ENCODE measurements at places on chromosomes 16 and 17.
A peak's percentile ranks its signal among the peaks of the same experiment; 100 is the strongest.

DNA sequence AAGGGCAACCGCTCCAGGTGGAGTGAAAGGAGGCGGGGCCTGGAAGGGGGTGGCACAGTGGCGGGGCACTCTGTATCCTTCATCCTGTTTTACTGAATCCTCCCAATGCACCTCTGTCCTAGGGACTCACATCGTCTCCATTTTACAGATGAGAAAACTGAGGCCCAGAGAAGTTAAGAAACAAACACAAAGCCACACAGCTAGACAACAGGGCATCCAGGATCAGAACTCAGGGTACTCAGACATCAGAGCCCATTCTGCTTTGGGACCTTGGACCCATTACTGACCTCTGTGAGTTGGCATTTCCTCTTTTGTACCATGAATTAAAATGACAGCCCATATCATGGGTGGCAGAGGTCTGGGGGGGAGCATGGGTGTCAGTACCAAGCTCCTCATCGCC is 129.2 kb downstream of the CPPED1 start:
- no peak for DNase-seq

- DNase-seq = no peak
Measured at GRCh38 chr16:52384378-52384777, 162.6 kb downstream of the TOX3 start.

GRCh38 chr16:29819506-29819905 is 756 bp upstream of the MVP start:
- DNase-seq = no peak

DNA sequence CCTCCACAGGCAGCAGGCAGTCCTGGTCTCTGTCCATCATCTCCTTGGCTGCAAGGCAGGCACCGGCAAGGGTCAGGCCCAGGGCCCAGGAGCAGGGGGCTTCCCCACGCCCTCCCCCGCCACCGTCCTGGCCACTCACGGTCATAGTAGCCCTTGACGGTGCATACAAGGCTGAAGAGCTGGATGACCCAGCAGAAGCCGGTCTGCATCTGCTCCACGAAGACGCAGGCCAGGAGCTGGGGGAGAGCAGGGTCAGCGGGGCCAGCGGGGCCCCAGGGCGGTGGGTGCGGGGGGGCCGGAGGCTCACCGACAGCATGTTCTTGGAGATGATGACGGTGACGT is 20.1 kb downstream of the CTU2 start:
- DNase-seq = no peak

DNA sequence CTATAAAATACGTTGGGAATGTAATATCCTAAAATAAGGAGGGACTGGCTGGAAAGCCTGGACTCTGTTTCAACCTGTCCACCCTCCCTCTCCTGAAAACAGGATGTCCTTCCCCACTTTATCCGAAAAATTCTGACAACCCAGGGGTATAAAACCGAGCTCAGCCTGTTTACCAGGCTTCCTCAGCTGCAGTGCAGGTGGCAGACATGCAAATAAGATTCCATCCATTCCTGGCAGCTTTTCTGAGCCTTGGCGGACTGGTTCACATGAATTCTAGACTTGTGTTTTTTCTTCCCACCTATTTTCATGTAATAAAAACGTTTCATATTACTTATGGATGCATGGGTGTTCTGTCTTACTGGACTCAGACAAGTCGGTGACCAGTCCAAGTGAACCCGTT is 479.3 kb downstream of the KCNJ18 start:
- DNase-seq = no peak

DNA sequence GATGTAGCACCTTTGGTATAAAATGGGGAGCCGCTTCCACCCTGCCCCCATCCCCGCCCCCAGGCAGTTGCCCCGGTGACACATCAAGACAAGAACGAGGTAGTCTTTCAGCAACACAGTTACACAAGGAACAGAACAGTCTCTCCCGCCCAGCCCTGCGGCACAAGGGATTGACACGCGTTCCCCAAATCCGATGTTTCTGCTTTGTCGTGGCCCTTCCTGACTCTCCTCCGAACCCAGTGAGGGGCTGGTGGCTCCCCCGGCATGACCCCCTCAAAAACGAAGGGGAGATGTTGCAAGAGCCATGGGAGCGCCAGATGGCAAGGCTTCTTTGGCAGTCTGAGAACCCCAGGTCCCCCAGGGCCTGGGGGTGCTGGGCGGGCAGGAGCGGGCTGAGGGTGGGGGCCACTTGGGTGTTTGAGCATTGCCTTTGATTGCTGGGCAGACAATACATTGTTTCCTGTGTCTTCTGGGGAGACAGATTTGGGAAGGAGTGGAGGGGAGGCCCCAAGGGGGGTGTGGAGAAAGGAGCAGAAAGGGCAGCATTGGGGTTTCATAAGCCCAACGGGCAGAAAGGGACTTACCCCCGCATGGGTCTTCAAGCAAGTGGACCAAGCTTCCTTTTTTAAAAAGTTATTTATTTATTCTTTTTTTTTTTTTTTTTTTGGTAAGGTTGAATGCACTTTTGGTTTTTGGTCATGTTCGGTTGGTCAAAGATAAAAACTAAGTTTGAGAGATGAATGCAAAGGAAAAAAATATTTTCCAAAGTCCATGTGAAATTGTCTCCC is 16.6 kb downstream of the COL1A1 start:
- DNase-seq = peak; percentile 91

- no peak for DNase-seq
Measured at GRCh38 chr16:76441876-76442275, 164.7 kb downstream of the CNTNAP4 start.

DNA sequence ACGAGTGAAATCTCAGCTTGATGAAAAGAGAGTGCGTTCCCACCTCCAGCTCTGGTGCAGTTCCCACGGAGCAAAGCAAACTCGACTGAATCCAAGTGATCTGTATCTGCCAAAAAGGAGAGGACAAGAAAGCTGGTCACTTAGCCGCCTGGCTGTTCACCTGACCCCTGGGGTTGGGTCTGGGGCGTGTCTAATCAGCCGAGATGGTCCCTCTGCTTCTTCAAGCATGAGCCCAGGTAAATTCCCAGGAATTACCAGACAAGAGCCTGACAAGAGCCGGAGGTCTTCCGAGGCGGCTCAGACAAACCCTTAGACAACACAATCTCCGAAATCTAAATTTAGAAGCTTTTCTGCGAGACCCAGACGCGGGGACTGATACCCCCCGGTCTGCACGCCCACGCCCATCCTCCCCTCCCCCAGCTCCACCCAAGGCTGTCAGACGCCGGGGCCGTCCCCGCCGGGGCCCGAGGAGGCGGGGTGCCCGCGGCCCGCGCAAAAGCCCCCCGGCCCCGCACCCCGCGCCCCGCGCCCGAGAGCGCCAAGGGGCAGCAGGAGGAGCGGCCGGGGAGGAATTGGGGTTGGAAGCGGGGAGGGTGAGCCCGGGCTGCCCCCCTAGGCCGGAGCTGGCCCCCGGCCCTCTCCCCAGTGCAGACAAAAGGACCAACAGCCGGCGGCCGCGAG is 674 bp downstream of the ZNF821 start:
- no peak for DNase-seq

DNA sequence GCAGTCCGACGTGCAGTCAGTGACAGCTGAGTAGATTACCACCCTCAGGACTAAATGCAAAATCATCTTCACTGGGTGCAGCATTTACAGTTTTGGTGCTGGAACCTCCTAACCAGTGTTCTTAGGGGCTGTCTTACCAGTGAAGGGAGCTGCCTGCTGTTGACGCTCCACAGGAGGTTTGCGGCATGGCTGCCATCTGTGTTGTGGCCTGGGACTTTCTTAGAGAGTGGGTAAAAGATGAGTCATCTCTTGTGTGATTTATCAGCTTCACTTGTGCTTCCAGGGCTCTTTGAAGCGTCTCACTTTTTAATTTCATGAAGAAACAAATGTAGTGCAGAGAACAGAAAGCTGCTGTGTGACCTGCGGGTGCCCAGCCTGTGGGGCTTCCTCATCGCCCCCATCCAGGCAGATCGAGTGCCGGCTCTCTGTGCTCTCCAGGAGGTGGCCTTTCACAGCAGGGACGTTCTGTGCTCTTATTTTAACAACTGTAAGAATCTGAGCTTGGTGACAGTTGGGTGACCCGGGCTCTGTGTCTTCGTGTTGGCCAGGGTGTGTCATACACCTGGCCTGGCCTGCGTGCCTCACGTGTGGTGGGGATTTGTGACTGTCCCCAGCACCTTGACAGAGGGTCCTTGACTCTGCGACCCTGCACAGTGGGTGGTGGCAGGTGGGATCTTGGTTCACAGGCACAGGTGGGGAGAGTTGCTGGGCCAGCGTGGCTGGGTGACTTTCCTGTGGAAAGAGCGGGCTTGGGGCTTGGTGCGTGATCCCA is 24.3 kb upstream of the ZNF750 start:
- no peak for DNase-seq

- no peak for DNase-seq
Measured at GRCh38 chr16:84995663-84996062, 15.7 kb downstream of the ZDHHC7 start.

GRCh38 chr16:87765473-87765775 is 362 bp downstream of the KLHDC4 start:
- peak; percentile 3 for DNase-seq

DNA sequence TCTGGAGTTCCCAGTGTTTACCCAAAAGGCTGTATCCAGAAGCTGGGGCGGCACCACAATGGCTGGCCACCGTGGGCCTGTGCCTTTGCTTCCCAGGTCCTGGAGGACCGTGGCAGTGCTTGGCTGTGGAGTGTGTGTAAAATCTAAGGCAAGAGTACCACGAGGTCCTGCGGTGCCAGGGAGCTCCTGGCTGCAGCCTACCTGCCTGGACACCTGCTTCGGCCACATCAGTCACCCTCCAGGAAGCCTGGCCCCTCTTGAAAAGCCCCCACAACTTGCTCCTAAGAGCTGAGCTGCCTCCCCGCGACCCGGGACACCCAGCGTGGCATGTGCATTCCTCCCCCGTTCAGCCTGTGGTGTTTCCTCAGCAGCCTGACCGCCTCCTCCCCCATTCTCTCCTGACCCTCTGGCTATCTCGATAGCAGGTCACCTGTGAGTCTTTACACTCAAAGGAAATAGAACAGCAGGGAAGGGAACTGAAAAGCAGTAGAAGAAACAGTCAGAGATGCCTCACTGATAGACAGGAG is 7.9 kb downstream of the TIMM22 start:
- no peak for DNase-seq

- no peak for DNase-seq
Measured at GRCh38 chr17:72900654-72900971, 191.9 kb downstream of the SLC39A11 start.

DNA sequence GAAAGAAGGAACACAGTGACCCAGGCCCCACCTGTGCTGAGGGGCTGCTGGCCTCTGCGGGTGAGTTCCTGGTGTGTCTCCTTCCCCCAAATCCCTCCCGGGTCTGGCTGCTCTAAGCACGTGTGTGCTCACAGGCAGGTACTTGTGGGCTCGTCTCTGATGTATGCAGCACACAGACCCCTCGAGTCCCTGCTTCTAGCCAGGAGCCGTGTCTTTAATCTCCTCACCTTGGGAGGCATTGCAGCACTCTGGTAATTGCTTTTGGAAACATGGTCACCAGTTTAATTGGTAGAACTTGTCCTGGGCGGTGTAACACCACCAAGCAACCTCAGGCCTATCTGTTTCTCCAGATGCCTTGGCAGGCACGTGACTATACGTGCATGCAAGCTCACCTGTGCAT is 8.8 kb upstream of the RPL38 start:
- DNase-seq = no peak

DNA sequence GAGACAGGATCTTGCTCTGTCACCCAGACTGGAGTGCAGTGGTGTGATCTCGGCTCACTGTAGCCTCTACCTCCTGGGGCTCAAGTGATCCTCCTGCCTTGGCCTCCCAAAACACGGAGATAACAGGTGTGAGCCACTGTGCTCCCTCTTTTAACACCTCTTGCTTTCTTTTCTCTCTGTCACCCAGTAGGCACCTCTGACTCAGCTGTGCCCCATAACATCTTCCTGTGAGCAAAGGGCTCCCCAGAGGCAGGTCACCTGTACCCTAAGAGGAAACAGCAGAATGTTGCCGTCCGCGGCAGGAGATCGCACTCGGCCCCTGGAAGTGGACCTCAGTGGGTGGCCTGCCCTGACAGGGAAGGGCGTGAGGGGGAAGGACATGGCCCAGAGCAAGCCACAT is 918 bp upstream of the NLRC3 start:
- no peak for DNase-seq

GRCh38 chr17:8448310-8448709 is 12.6 kb downstream of the NDEL1 start:
- DNase-seq = no peak

DNA sequence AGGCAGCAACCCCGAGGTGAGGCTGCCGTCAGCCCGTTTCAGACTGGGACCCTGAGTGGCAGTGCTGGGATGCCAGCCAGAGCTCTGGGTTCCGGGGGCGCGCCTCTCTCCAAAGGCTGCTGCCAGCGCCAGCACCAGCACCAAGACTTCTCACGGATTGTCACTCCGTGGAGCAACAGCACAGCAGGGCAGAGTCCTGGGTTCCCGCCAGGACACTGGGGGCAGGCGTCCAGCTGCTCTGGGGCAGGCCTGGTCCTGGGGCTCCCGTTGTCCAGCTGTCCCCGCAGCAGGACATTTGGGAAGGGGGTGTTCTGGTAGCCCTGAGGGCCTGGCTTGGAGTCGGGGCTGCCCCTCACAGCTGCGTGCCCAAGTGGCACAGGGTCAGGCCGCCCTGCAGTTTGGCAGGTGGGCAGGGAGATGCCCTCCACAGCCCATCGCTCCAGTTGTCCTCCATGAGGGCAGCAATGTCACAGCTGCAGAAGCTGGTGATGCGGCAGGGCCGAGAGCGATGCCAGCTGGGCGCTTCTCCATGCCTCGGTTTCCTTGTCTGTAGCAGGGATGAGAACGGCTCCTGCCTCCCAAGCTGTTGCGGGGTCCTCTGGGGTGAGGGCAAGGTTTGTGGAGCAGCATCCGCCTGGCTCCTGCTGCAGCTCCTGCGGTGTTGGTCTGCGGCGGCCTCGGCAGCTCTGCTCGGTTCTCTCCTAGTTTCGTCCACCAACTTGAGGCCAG is 137.3 kb upstream of the CIBAR2 start:
- no peak for DNase-seq

GRCh38 chr17:56111706-56112485 is 41.4 kb upstream of the ANKFN1 start:
- DNase-seq = no peak

DNA sequence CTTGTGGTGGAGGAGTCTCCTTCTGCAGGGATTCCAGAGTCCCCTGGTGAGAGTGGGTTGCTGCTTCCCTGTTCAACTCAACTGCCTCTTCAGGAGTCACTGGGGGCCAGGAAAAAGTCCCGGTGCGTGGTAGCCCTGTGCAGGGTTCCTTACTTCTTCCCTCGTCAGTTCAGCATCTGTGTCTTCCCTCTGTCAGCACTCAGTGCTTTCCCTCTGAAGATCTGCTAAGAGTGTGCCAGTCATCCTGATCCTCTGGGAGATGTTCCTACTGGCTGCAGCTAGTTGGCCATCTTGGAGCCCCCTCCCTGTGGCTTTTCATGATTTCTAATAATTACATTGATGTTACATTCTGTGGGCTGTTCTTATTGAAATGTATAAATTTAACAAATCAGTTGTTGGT is 36.5 kb downstream of the NF1 start:
- DNase-seq = no peak

DNA sequence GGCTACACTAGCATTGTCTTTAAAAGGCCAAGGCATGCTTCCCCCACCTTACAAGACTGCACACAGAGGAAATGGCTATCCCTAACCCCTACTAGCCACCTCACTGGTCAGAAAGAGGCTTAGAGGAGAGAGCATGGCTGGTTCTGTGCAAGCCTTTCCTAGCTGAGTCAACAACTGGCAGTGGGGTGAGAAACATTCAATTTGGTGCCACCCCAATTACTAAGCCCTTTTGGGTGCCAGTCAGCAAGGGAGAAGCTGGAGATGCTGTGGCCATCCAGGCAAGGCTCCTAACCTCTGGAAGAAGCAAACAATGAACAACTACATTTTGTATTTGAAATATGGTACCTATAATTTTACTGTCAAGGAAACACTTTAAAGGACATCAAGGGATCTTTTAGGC is 4.7 kb upstream of the KAT7 start:
- no peak for DNase-seq

GRCh38 chr17:20300436-20300934 is 166.9 kb downstream of the LGALS9B start:
- DNase-seq = no peak

All from HL-60 (cell line).